ENCODE measurements at places on chromosomes 2 and 18. TPM values are rescaled to one million over a fixed set of nuclear protein-coding genes. Genes with fewer than 3 reads are reported as not detected.

Gene CYTIP
- not detected for total RNA-seq

Gene SPDYA
- total RNA-seq = 1.3 TPM

Gene ATRAID
- 95.0 TPM for total RNA-seq

Gene TDRD15
- not detected for total RNA-seq

Gene PRKAG3
- not detected for total RNA-seq

Gene CRYBA2
- not detected for total RNA-seq

Gene HOXD13
- total RNA-seq = not detected

Gene CD8B
- not detected for total RNA-seq

Gene SEC11C
- 20.1 TPM for total RNA-seq

Gene SGPP2
- total RNA-seq = not detected

Gene GRB14
- 0.32 TPM for total RNA-seq

Gene TRIM43
- total RNA-seq = not detected
